ENCODE measurements at places on chromosomes 6 and 20. TPM values are rescaled to one million over a fixed set of nuclear protein-coding genes. Genes with fewer than 3 reads are reported as not detected.

- DNase-seq, result no peak
Observed at GRCh38 chr6:129596522-129596921, 113.5 kb downstream of the ARHGAP18 start.

GRCh38 chr20:3738111-3739053 lies 5.9 kb downstream of the HSPA12B start:
- no peak for DNase-seq

GRCh38 chr6:149197482-149197881 lies 120.0 kb upstream of the TAB2 start:
- no peak for DNase-seq

Gene DLK2
- total RNA-seq, result 0.38 TPM

Gene C6orf163
- 1.4 TPM for total RNA-seq

Gene C20orf202
- total RNA-seq, result not detected
